ENCODE measurements at places on chromosomes 2 and 18. TPM values are rescaled to one million over a fixed set of nuclear protein-coding genes. Genes with fewer than 3 reads are reported as not detected.

GRCh38 chr2:159015823-159016222 is 47.4 kb downstream of the TANC1 start:
- no peak for DNase-seq

- no peak for DNase-seq
Observed at GRCh38 chr2:99777656-99778290, 288.0 kb upstream of the REV1 start.

GRCh38 chr18:59571902-59572301 is 125.3 kb downstream of the CCBE1 start:
- DNase-seq = no peak

The SLC4A5 gene
- 4.2 TPM for total RNA-seq

DNA sequence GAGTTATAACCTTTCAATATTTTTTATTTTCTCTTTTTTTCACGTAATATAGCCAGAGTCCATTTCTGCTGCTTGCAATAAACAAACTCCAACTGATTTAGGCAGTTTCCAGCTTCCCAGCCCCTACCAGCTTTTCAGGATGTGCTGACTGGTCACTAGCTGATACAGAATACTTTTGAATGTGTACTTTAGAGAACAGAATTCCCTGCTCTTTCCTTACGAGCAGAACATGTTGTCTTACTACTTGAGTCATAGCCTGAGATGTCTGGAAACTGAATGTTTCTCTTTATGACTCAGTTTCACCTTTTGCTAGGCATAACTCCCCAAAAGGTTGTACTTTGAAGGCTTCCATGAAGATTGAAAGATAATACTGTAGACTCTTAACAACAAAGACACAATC is 44.5 kb upstream of the KCNE4 start:
- DNase-seq = no peak
